ENCODE measurements at places on chromosomes 4 and X.

DNA sequence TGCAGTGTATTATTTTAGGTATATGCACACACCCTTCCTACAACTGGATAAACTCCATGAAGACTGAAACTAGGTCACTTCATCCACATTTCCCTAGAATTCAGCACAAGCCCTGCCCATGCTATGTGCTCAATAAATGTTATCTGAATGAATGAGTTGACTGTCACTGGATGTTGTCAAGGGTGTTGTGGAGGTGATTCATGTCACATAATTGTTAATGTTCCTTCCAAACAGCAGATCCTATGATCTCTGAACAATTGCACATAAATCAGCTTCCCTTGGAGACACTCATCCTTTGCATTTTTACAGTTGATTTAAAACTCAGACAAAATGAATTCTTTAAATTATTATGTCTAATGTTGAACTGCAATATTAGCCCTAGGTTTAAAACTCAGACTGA, 154.7 kb downstream of the TSPAN5 start:
- no peak for DNase-seq

GRCh38 chr4:37715889-37716402, 29.8 kb upstream of the RELL1 start:
- DNase-seq: no peak

DNA sequence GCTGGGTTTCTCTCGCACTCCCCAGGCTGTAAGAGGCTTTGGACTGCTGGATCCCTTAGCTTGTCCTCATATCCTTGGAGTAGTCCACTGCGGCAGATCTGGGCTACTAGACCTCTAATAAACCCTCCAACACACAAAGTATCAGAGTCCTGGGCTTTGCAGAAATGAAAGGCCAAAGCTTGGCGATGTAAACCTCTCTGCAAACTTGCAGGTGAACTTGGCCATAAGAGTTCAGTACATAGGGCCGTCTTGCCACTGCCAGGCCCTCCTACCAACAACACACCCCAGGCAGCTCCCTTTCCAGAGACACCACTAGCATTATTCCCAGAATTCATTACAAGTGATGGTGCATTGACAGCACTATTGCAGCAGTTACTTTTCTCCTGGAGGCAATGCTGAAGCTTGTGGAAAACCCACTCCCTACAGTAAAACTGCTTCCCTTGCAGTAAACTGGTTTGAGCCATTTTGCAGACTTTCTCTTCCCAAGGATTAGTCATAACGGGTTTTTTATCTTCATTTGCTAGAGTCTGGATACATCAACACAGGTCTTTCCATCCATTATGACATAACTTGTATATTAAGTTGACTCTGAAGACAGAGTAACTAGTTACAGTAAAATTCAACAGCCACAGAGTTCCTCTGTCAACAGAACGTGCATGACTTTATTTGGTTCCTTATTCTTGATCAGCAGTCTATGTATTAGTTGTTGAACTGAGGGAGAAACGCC, 2.4 kb downstream of the ANKRD50 start:
- DNase-seq: no peak

DNA sequence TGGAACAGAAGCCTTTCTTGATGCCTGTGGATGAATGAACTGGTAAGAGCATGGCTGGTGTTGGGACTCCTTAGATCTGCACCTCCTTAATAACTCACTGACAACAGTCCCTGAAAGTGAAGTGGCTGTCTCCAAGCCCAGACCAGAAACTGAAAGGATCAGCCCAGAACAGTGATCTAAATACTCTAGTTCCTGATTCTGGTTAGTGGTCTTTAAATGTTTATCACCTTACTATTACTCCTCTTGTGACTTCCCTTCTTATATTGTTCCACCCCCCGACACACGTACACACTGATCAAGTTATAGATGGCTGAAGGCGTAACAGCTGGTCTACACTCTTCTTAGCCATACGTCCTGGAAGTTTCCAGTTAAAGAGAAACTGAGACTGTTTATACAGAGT, 33.8 kb upstream of the ARMCX2 start:
- DNase-seq: no peak
